Femur (tissue), 1 donor: ENCODE measurements at places on chromosomes 2 and 18.
A peak's percentile ranks its signal among the peaks of the same experiment; 100 is the strongest.

- DNase-seq = peak; percentile 52
These were observed 3.4 kb downstream of the ZEB2 start for GRCh38 chr2:144516411-144516980.

GRCh38 chr2:96869281-96869821 lies 529 bp downstream of the SEMA4C start:
- DNase-seq = peak; percentile 93

DNA sequence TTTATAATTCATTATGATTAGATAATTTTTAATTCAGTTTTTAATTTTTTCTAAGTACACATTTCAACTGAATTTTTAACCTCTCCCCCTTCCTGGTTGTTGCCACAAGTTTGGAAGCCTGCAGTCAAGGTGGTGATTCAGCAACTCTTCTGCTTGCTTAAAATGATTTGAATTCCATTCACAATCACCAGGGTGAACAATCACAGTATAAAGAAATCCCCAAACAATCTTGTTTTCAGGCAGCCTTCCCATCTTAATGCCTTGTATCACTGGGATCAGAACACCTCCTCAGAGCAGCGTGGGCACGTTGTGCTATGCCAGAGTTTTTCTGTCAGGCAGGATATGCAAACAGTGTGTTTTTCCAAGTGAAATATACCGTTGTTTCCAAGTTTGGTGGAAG lies 46.7 kb upstream of the BARD1 start:
- no peak for DNase-seq

DNA sequence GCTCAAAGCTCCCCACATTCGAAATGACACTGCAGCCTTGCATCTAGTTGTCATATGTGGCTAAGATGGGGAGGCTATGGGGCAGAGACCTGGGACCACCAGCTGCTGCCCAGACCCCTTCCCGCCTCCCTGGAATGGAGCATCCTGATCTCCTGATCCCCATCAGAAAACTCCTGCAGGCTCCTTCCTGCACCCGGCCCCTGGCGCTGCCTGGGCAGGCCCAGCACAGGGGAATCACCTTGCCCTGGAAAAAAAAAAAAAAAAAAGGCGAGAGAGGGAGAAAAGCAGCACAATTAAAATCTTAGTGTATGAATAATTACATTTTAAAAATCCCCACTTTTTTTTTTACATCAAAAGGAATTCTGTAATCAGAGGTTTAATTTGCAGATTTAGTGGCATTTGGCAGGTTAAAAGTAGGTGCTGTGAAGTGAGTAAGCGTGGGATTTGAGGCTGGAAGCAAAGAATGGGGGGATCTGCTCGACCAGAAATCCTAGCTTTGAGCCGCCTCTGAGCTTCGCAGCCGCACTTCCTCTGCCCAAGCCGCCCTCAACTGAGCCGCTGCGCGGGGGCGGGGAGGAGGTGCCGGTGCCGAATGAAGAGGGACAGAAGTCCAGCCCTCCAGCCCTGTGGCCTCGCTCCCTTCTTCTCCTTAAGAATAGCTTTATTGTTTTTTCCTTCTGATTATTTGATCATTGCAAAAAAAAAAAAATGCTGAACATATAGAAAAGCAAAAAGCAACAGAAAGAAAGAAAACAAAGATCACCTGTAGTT lies 30.0 kb downstream of the THNSL2 start:
- DNase-seq = peak; percentile 38

- no peak for DNase-seq
These were observed 310.0 kb downstream of the STK39 start for GRCh38 chr2:167937403-167937802.

DNA sequence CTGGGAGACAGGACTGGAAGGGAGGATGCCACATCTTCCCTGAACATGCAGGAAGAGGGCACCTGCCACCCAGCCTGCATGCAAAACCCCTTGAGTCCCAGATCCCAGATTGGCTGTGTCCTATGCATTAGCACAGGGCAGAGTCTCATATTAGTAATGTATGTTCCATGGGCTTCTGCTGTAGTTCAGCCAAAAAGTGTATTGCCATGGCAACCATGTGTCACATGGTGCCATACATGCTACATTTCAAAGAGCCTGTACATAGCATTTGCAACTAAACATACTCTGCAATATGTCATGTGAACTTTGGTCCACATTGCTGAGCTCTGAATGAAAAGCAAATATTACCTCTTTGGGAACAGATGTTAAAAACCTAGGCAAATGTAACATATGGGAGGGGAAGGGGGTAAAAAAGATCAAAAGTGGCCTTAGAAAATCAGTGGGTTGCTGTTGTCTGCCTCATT lies 78.4 kb downstream of the DPP4 start:
- DNase-seq = no peak

- DNase-seq = no peak
These were observed 4.5 kb upstream of the TMBIM1 start for GRCh38 chr2:218296847-218297246.

DNA sequence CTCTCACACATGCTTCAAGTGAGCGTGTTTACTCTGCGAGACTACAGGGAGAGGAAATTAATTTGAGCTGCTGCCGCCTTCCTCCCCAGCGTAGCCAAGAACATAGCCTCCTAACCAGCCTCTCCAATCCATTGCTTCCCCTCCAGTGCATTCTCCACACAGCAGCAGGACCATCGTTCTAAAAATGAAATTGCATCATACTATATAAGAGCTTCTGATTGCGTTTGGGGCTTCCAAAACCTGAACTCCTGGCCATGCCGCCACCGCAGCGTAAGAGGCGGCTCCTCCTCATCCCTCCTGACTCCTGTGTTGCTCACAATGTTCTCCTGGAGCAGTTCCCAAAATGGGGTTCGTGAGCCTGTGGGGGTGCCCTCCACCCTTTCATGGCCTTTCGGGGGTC lies 142.1 kb downstream of the MYT1L start:
- DNase-seq = no peak

- no peak for DNase-seq
These were observed 219.1 kb downstream of the WDPCP start for GRCh38 chr2:63369146-63369545.

DNA sequence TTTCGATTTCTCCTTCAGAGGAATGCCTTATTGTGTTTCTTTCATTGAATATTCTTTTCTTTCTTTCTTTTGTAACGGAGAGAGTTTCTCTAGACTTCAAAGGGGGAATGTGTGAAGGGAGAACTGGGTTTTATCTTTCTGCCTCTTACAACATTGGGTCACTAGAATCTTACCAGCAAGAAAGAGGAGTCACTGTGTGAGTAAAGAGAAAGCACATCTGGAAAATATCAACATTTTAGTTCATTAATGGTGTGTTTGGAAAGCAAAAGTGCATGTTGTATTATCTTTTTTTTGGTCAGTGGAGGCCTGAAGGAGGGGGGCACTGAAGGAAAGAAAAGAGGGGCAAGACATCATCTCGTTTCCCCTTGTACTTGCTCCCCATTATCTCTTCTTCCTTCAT lies 86.6 kb upstream of the THOC1 start:
- DNase-seq = no peak

- DNase-seq = no peak
These were observed 60.9 kb upstream of the TWIST2 start for GRCh38 chr2:238786792-238787490.

GRCh38 chr18:24055878-24056277 lies 41.3 kb downstream of the TTC39C start:
- no peak for DNase-seq

GRCh38 chr2:95025406-95026319 lies at the start of gene MAL:
Gene MAL, plus strand, starts transcription at chr2:95025708. Its CDS starts 85 bp downstream, at chr2:95025793.
- DNase-seq = no peak

DNA sequence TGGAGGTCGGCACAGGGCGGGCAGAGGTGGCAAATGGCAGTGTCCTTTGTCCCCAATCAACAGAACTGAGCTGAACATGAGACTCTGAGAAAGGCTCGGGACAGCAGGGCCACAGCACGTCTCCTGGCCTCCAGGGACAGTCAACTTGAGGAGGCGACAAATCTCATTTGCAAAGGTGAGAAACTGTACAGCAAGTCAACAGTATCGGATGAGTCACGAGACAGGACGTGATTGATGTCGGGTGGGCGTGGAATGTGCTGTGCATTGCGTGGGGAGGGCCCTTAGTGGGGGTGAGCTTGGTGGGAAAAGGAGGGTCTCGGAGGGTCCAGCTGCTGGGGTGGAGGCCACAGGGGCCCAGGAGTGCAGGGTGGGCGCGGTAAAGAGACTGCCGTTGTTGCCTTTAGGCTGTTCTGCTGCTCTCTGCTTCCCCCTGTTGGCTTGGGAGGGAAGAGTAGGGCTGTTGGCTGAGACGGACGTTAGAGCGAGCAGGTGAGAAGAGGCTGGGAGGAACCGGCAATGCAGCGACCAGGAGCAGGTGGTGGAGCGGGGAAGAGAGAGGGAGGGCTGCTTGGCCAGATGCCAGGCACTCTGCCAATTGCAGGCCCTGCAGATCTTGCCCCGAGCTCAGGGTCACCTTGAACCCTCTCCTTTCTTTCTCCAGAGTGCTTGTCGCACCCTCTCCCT lies 164.3 kb downstream of the BCL2 start:
- DNase-seq = peak; percentile 69

- DNase-seq = peak; percentile 44
These were observed 4.6 kb upstream of the ST6GAL2 start for GRCh38 chr2:106890606-106891005.

- DNase-seq = peak; percentile 58
These were observed 73.2 kb upstream of the SMAD2 start for GRCh38 chr18:48003426-48004349.
